ENCODE measurements at places on chromosomes 3 and 15.

GRCh38 chr3:35929158-35929557, 289.8 kb downstream of the ARPP21 start:
- no peak for DNase-seq

- DNase-seq, result no peak
Measured at GRCh38 chr15:61318301-61318700, 89.2 kb upstream of the RORA start.

- no peak for DNase-seq
Measured at GRCh38 chr3:9161298-9161697, 88.1 kb downstream of the SRGAP3 start.

DNA sequence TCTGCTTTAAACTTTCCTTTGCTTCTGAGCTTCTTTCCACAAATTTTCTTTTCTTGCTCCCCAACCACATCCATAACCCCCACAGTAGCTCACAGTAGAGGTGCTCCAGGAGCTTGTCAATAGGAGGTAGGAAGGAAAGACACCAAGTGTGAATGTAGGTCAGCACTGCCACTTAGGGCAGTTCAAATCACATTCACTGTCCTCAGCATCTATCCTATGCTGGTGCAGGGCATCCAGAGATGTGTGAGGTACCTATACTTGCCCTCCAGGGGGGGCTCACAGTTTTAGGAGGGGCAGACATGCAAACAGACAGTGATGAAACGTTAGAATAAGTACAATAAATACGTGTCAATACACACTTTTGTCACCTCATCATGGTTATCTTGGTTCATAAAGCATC, 1.5 kb upstream of the SPSB4 start:
- DNase-seq, result no peak

- no peak for DNase-seq
Measured at GRCh38 chr15:100898661-100899462, 19.2 kb downstream of the ALDH1A3 start.

GRCh38 chr3:178663201-178663934, 127.1 kb downstream of the KCNMB2 start:
- no peak for DNase-seq

- no peak for DNase-seq
Measured at GRCh38 chr3:196932600-196932999, 9.7 kb downstream of the NCBP2 start.

GRCh38 chr3:185912929-185913901, 24.6 kb downstream of the TRA2B start:
- DNase-seq, result no peak

DNA sequence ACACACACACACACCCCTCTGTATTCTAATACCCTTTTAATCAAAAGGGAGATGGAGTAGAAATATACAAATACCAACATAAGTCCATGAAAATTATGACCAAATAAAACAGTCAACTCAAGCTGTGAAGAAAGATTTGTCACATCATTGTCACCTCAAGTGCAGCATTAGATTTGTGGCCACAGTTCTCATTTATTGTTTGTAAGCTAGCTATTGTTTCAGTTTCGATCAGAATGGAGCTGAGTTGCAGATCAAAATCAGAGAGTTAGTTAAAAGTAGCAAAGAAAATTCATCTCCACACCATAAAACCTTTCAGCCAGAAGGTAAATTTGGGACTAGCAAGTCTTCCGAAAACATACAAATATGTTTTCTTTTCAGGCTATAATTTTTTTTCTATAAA, 267.7 kb upstream of the LMCD1 start:
- DNase-seq, result no peak

DNA sequence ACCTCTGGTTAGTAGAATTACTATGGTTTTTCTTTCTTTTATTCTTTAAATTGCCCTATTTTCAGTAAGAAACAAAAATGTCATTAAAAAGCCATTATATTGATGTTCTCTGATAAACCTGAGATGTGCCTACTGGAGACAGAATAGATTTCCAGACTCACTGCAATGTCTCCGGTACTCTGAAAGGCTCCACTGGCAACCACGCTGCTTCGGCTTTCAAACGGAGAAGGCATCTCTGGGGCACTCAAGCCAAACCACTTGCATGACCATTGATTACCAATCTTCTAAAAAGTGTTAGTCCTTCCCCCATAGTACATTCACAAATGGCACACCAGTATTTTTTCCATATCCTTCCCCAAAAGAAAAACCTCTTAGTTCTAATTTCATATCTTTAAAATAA, 82.6 kb downstream of the CBLB start:
- DNase-seq, result no peak

DNA sequence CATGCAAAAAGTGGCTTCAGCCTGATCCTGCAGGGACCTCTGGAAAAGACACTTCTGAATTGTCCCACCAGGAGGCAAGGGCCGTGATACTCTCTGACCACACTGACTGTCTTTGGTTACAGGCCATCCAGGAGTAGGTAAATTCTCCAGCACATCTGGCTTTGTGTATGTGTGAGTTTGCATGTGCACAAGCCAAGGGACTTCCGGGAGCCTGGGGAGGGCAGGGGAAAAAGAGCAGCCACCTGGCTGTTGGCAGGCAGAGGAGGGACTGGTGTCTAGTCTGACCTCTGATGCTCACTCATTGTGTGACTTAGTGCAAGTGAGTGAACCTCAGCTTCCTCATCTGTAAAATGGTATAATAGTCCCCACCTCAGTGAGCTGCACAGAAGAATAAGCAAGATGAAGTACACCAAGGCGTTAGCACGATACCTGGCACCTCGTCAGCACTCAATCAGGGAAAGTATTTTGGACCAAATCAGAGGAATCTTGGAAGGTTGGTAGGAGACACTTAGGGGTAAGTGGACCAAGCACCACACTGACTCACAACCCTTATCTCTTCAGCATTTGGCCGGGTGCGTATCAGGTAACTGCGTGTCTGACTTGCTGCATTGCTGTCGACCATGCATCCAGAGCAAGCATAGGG, 19.1 kb downstream of the KLHL6 start:
- no peak for DNase-seq

- no peak for DNase-seq
Measured at GRCh38 chr3:64260431-64260830, 35.2 kb upstream of the PRICKLE2 start.

DNA sequence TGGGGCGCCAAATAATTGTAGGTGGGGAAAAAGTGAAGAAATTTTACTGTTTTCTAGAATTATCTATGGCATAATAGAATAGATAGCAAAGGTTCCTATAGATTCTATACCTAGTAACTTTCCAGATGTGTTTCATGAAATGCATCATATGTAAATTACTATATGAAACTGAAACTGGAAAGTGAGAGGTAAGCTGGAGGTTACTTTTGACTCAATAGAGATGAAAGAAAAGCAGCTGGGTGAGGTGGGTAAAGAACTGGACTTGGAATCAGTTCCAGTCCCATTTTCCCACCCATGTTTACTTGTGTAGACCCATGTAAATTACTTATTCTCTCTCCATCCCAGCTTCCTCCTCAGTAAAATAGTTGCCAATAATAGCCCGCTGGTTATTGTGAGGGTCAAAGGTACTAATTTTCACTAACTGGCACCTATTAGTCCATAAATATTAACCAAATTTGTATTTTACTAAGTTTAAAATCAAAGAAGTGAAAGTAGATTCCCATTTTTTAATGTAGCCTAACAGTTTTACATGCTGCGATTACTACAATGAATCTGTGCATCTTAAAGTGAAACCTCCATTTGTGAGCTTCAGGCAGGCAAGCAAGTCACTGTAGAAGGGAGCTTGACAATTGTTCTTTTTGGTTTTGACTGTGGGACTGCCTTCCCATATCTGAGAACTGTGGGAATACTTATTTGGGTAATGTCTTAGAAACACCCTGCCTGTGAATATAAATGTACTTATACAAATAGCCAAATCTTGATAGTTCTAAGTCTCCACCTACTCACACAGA, 312.1 kb downstream of the SLC9A9 start:
- DNase-seq, result no peak

DNA sequence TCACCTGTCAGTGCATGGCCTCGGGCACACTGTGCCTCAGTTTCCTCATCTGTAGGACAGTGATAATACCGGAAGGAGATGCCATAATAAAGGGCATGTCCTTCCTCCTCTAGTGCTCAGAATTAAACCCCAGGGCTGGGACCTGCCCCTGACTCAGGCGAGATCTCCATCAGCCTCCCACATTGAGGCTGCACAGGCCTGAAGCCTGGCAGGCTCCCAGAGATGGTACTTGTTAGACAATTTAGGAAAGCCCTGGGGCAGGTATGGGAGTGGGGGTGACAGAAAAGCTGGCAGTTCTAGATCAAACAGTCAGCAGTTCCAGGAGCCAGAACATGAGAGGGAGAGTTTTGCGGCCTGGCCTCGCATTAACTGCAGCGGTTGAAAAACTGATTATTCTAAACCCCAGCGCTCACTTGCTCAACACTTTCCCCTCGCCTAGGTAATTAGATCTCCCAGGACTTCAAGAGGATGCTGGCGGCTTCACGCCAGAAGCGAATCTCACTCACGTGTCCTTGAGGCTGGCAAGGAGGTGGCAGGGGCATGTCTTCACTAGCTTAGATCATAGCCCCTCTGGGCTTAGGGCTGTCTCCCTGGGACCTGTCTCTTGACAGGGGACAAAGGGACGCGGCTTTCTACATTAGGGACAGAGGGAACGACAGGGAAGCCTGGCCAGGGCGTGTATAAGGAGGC, 73.1 kb downstream of the ATP2B2 start:
- DNase-seq, result no peak

DNA sequence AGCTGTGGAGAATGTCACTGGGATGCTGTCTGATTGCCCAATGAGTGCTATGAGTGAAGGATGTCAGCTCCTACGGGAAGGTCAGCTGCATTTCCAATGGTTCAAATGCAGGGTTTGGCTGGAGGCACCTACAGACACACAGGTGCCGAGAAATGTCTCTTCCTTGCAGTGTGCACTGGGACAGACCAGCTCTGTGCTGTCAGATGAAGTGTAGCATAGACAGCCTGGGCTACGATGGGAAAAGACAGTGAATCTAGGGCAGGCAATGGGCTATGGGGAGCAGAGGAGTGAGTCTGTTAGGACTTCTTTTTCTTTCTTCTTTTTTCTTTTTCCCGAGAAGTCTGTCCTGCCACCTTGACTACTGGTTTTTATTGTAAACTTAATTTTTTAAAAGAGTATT, 223.1 kb upstream of the EOMES start:
- DNase-seq, result no peak

GRCh38 chr15:96336108-96336595, 5.7 kb downstream of the NR2F2 start:
- DNase-seq, result no peak

DNA sequence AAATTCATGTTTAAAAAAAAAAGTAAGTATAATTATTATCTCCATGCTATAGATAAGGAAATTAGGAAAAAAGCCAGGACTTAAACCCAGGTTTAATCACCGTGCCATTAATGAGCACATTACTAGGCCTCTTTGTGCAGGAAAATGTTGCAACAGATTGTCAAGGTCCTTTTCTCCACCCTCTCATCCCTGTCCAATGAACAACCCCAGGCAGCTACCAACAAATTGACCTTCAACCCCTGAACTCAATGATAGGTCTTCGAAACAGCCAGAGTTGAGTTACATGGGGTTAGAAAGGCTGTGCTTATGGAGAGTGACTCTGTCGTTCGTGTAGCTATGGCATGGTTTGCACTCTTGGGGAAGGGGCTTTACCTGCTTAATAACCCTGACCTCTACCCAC, 84.2 kb upstream of the CTNNB1 start:
- no peak for DNase-seq

GRCh38 chr3:64104691-64105111, 81.4 kb upstream of the PSMD6 start:
- DNase-seq, result no peak

GRCh38 chr3:52401021-52401420, 43.9 kb downstream of the SEMA3G start:
- DNase-seq, result no peak

DNA sequence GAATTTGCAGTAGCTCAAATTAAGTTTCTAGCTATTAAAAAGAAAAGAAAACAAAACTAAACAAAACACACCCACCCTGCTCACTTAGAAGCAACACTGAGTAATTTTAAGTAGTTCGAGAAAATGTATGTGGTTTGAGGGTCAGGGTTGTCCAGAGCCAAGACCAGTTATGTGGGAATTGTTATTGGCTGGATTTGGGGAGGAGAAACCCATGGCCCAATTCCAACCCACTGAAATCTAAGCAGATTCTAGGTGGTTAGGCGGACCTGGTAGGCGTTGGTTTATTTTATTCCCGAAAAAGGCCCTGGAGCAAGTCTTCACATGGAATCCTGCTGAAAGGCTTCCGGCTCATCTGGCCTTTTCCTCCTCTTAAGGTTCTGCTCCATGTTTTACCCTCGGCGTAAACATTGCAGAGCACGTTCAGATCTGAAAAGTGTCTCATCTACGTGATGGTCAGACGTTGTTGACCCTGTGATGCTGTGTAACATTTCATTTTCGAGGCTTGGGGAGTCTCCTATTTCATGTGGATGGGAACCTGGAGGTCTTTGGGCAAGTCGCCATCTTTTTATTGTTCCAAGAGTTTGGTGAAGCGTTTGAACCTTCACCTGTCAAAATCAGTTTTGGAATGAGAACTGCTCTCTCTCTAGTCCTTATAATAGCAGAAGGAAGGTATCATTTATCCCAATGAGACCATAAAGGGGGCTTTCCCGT, 64.0 kb downstream of the FLNB start:
- no peak for DNase-seq

DNA sequence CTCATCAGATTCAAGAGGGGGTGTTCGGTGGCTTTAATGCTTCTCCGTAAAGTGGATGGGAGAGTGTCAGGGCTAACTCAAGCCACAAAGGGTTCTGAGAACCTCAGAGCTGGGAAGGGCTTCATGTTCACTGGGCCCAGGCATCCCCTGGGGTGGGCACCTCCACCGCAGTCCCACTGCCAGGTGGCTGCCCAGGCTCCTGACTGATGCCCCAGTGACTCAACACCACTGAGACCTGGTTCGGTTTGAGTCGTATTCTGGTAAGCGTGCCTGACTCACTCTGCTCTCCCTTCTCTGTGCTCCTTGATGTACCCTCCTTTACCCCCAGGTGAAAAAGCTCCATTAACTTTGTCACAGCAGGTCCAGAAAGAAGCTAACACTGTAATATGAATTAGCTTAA, 304.6 kb downstream of the RPLP1 start:
- DNase-seq, result no peak

DNA sequence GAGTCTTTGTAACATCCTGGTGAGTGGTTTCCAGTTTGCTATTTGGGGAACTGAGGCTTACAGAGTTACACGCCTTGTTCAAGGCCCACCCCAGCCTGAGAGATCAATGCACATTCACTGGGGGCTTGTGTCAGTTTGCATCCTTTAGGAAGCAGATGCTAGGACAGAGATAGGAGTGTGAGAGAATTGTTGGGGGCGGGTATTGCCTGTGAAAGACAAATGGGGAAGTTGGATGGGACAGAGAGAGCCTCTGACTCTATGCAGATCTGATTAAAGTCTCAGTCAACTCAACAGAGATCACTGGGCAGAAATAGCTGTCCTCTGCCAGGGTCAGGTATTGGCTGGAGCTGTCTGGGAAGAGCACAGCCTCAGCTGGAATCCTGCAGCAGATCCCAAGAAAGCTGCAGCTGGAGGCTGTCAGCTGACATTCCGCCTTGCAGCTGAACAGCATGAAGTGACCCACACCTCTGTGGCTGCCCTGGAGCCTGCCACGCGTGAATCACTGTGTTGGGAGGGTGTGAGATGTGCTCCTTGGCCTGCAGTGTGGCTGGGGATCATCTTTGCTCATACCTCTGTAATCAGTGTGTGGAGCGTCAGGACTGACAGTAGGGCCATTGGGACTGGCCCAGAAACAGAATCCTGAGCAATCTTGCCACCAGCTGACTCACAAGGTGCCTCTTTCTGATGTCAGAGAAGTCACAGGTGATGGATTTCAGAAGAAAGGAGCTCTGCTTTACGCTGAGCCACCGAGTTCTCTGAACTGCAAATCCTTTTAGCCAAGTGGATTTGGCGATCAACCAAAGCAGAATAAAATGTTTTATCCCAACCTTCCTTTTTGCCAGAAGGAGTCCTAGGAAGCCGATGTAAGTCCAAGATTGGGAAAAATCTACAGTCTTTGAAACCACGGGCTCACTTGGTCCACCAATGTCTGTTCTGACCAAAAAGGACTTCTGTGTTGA, 284.1 kb upstream of the LRRFIP2 start:
- DNase-seq, result peak; percentile 52

Measured in KG1 (cell line).